PC-9 (cell line): ENCODE measurements at places on chromosomes 11 and 22. TPM values are rescaled to one million over a fixed set of nuclear protein-coding genes. Genes with fewer than 3 reads are reported as not detected.

CCDC81 gene
- total RNA-seq: 0.65 and 1.1 TPM in 2 replicates

MS4A3 gene
- not detected in 2 replicates for total RNA-seq

ATG13 gene
- total RNA-seq: 109 TPM in 2 replicates

TBX1 gene
- 0.74 and 2.4 TPM in 2 replicates for total RNA-seq

OR4A16 gene
- not detected in 2 replicates for total RNA-seq

- H3K4me1 ChIP-seq: no peaks in the 10 kb centered on the region
- H3K27me3 ChIP-seq: no peaks in the 10 kb centered on the region
- H3K27ac ChIP-seq: no peak overlapping the region
- H3K36me3 ChIP-seq: no peaks in the 10 kb centered on the region
- DNase-seq: no peak
Measured at GRCh38 chr22:33357981-33358399, 299.8 kb upstream of the SYN3 start.

DNA sequence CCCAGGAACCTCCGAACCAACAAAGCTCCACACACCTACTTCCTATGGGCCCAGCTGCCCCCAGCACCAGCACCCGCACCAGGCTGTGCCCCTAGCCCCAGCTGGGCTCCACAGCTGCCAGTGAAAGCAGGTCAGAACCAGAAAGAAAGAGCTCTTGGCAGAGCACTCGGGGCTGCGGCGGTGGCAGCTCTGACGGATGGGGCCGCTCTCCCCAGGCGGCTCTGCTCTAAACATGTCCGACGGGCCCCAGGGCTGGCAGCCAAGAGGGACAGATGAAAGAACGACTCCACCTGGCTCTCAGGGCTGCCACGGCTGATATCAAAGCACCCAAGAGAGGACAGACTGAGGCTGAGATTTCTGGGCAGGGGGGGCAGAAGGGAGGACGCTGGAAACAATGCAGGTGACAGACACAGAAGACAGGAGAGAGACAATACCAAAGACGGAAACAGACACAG, 25.7 kb downstream of the LRFN4 start:
- H3K27ac ChIP-seq: peak overlapping the region; percentile 78
- peaks cover 56% of the 10 kb centered on the region for H3K4me1 ChIP-seq
- no peak for DNase-seq

GRCh38 chr22:37151401-37151800, 1.7 kb upstream of the IL2RB start:
- H3K27me3 ChIP-seq: no peaks in the 10 kb centered on the region
- H3K27ac ChIP-seq: no peak overlapping the region
- H3K4me1 ChIP-seq: peaks cover 9% of the 10 kb centered on the region
- no peaks in the 10 kb centered on the region for H3K36me3 ChIP-seq
- no peak for DNase-seq
- no peak overlapping the region for H3K4me3 ChIP-seq

- no peak overlapping the region for H3K27ac ChIP-seq
- H3K4me3 ChIP-seq: no peak overlapping the region
- H3K36me3 ChIP-seq: no peaks in the 10 kb centered on the region
- DNase-seq: no peak
- H3K27me3 ChIP-seq: no peaks in the 10 kb centered on the region
Measured at GRCh38 chr11:2777871-2778629, 78.3 kb upstream of the KCNQ1OT1 start.

GRCh38 chr22:40203572-40203971, 25.8 kb downstream of the TNRC6B start:
- no peak overlapping the region for H3K4me3 ChIP-seq
- no peaks in the 10 kb centered on the region for H3K27me3 ChIP-seq
- H3K4me1 ChIP-seq: no peaks in the 10 kb centered on the region
- no peaks in the 10 kb centered on the region for H3K36me3 ChIP-seq
- H3K27ac ChIP-seq: no peak overlapping the region
